ENCODE measurements at places on chromosomes 12 and 14.

DNA sequence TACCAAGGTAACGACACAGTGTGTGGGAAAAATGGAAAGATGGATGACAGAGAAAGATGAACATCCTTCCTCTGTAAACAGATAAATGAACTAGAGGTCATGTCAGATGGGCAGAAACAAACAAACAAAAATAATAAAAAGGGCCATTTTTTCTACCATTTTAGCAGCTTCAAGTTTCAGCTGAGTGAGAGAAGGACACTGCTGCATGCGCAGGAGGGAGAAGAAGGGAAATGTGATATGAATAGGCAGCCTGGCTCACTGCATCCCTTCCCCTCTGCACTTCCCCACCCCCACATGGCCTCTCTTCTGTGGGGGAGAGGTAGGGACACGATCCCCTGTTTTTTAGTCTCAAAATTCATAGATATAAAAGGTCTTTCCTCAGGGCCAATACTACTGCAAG, 492.0 kb downstream of the NELL2 start:
- DNase-seq = no peak

DNA sequence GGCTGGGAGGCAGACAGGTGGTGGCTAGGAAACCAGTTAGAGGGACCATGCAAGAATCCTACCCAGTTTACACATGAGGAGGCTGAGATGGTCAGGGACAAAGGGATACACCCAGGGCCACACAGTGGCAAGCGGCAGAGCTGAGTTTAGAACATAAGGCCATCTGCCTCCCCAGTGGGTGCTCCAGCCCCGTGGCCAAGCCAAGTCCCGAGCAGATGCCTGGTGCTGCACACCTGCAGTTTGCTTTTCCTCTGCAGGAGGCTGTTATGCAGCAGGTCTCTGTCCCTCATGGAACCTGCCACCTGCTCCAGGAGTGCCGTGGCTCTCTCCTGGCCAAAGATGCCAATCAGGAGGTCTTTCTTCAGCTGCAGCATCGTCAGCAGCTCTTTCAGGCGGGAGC, 70.8 kb downstream of the SYNE3 start:
- no peak for DNase-seq

- peak; percentile 8 for DNase-seq
Observed at GRCh38 chr12:81759190-81760051, at the start of gene PPFIA2. TSS of gene PPFIA2 (minus strand) at chr12:81759350.

GRCh38 chr12:2422591-2422990, 369.8 kb downstream of the CACNA1C start:
- DNase-seq = no peak

DNA sequence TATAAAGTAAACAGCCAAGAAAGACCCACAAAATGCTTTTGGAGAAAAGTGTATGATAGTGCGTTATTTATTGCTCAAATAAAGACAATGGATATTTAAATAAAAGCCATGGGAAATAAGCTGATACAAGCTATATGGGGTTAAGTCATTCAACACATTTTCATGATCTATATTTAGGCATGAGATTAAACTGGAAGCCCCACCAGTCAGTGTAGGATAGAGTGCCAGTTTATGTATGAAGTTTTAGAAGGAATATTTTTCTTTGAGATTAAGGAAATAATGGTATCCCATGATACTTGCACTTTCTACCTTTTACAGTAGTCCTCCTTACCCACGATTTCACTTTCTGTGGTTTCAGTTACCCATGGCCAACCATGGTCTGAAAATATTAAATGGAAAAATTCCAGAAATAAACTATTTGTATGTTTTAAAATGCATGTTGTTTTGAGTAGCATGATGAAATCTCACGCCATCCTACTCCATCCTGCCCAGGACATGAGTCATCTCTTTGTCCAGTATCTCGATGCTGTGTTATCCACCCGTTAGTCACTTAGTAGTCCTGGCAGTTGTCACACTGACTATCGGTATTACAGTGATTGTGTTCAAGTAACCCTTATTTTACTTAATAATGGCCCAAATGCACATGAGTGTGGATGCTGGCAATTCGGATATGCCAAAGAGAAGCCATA, 22.3 kb downstream of the SYT1 start:
- no peak for DNase-seq

GRCh38 chr12:62296001-62296400, 35.8 kb downstream of the USP15 start:
- no peak for DNase-seq

DNA sequence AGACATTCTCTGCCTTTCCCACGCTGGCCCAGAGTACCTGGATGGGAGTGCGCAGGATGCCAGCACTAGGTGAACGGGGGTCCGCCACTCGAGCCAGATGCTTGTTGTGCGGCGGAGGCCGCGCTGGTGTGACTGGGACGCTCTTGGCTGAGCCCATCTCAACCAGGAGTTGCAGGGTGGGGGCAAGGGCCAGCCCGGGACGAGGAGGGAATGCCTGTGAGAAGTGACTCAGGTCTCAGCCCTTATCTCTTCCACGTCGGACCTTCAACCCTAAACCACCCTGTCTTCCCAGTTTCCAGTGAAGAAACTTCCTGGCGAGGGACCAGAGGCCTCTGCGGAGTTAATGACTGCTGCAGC, 312 bp downstream of the CDCA3 start:
- DNase-seq = no peak

GRCh38 chr12:63941879-63942278, 97.4 kb downstream of the SRGAP1 start:
- no peak for DNase-seq

DNA sequence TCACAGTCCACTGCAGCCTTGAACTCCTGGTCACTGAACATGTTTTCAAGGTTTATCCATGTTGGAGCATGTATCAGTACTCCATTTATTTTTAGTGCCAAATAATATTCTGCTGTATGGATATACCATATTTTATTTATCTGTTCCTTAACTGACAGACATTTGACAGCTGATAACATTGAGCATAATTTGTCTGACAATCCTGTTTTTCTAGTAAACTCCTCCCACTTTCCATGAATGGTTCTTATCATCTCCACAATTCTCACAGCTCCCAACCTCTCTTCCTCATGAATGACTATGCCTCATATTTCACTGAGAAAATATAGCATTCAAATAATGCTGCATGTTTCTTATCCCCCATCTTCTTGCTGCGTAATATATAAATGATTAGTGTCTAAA, 33.3 kb downstream of the COCH start:
- DNase-seq = no peak

DNA sequence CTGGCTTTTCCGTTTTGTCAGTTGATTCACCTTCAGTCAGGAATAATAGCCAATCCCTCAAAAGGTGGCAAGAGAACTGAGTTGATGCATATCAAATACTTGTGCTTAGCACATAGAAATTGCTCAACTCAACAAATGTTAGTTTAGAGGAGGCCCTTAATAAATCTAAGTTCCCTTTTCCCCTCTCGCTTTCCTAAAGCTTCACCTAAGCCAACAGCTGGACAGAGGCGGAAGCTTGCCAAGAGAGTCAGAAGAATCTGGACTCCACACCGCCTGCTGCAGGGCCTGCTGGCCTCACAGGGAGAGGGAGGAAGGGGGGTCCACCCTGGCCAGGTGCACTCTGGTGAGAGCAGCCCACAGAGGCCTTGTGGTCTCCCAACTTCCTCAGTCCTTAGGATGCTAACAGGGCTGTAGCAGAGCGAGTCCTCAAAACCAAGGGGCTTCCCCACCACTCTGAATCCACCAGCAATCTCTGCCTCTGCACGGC, 213.1 kb downstream of the CHST11 start:
- DNase-seq = peak; percentile 68

DNA sequence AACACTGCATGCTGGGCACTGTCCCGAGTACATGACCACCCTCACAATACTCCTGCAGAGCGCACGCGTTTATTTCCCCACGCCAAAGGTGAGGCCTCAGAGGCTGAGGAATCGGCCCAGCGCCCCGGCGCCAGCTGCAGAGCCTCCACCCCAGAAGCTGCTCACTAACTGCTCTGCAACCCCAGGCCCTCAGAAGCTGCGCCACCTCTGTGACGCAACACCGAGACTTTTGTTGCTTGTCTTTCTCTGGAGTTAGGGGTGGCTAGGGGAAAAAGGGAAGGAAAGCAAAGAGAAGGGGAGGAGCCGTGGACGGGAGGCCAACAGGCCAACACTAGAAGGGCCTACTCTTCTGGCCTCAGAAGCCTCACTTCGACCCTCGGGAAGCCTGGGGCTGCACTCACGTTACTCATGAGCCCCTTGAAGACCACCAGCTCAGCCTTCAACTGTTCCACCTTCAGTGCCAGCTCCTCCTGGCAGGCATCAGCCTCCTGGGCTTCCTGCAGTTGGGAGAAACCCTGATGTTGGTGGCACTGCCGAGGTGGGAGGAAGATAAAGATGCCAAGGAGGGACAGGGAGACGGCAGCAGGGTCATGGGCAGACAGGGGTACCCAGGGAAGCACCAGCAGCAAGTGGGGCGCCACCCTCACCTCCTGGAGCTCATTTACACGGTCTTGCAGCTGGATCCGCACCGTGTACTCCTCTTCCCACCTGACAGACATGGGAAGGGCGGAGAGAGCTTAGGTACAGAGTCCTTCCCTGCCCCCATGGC, 5.4 kb downstream of the IFFO1 start:
- no peak for DNase-seq

GRCh38 chr14:46058964-46059563, 592.5 kb downstream of the RPL10L start:
- no peak for DNase-seq

GRCh38 chr14:58605465-58605864, 32.3 kb upstream of the DACT1 start:
- no peak for DNase-seq

- DNase-seq = no peak
Observed at GRCh38 chr12:118189741-118190191, 53.8 kb downstream of the PEBP1 start.

DNA sequence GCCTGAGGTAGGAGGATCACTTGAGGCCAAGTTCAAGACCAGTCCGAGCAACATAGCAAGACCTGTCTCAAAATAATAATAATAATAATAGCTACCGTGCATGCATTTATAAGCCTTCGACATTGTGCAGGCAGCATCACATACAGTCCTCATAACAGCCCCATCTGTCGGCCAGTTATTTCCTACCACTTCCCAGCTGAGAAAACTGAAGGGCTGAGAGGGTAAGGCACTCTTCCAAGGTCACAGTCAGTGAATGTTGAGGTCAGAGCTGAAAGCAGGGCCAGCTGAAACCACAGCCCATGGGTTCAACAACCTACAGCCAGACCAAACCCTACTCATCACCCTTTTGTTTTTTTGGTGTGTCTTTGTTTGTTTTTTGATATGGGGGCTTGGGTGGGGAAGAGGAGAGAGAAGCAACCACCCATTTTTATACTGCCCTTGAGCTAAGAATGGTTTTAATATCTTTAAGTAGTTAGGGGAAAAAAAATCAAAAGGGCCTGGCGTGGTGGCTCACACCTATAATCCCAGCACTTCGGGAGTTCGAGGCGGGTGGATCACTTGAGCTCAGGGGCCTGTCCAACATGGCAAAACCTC, 16.8 kb upstream of the ITPK1 start:
- DNase-seq = no peak

DNA sequence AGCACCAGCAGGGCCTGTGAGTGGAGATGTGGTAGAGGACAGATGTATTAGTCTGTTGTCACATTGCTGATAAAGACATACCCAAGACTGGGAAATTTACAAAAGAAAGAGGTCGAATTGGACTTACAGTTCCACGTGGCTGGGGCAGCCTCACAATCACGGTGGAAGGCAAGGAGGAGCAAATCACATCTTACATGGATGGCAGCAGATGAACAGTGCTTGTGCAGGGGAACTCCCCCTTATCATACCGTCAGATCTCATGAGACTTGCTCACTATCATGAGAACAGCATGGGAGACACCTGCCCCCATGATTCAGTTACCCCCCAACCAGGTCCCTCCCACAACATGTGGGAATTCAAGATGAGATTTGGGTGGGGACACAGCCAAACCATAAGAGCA, 361.9 kb downstream of the VRK1 start:
- DNase-seq = no peak

DNA sequence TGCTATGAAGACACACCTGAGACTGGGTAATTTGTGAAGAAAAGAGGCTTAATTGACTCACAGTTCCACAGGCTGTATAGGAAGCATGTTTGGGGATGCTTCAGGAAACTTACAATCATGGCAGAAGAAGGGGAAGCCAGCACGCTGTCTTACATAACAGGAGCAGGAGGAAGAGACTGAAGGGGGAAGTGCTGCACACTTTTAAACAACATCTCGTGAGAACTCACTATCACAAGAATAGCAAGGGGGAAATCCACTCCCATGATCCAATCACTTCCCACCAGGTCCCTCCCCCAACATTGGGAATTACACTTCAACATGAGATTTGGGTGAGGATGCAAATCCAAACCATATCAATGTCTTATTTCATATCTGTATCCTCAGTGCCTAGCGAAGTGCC, 307.2 kb downstream of the ATP23 start:
- DNase-seq = no peak

GRCh38 chr12:68162374-68162773, 2.8 kb upstream of the IFNG start:
- DNase-seq = no peak

Measured in GM10248 (cell line).